SK-N-MC (cell line): ENCODE measurements at places on chromosomes 13 and 19.
A peak's percentile ranks its signal among the peaks of the same experiment; 100 is the strongest.

- DNase-seq: no peak
Measured at GRCh38 chr19:28417361-28417760, 795.6 kb downstream of the UQCRFS1 start.

- DNase-seq: no peak
Measured at GRCh38 chr13:20127562-20128458, 33.0 kb downstream of the GJA3 start.

- DNase-seq: no peak
Measured at GRCh38 chr13:76314495-76314894, 571.7 kb downstream of the KCTD12 start.

DNA sequence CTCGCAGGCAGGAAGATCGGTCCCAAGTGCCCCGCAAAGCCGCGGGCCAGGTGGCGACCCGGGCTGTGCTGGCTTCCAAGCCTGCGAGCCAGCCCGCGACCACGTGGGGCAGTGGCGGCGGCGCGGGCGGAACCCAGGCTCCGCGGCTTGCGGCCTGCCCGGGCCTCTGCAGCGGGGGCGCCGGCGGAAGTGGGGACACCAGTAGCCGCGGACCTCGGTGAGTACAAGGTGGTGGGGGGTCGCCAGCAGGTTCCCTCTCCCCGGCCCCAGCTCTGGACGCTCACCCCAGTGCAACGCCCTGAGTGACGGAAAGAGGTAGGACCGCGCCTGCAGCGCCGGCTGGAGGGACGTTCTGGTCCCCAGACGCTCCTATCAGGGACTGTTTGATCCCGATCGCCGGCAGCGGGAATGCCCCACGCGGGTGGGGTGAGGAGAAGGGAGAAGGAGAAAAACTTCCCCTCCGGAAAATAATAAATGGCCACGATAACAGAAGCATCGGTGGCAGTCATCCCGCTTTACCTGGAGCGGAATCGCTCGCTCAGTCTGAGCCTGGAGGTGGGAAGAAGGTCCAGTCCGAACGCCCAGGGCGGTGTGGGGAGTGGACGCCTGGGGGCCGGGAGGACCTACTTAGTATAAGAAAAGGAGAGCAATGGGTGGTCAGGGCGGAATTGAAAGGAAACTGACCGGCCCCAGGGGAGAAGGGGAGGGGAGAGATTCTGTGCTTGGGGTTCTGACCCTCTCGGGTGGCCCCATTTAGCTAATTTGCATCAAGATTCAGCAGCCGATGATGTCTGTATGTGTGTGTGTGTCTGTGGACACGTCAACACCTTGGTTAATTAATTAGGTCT, at the start of gene GEMIN7:
Gene GEMIN7, plus strand, starts transcription at position 198 of the 848 bp plus-strand sequence. CDS start 10,855 bp downstream, outside the sequence.
- DNase-seq: no peak

DNA sequence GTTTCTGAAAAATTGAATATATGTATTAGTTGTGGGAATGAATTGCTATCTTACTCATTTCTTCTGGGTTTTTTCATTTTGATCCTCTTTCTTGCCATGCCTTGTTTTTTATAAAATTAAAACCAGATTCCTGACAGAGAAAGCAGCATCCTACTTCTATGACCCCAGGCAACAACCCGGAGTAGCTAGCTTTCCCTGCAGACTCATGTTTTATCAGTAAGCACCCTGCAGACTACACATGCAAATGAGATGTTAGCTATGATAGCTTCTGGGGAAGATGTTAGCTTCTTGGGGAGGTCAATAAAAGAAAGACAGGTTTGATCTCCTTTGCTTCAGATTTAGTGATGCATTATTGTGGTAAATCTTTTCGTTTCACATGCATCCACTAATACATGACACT, 1598.6 kb downstream of the SLITRK5 start:
- peak; percentile 88 for DNase-seq

GRCh38 chr13:107347641-107348369, 779.9 kb upstream of the ARGLU1 start:
- DNase-seq: no peak

- no peak for DNase-seq
Measured at GRCh38 chr13:100827489-100828176, 153.0 kb upstream of the TMTC4 start.

- no peak for DNase-seq
Measured at GRCh38 chr19:10113592-10113963, 2.1 kb downstream of the P2RY11 start.

- DNase-seq: no peak
Measured at GRCh38 chr13:84654654-84655275, 772.5 kb upstream of the SLITRK1 start.

- no peak for DNase-seq
Measured at GRCh38 chr19:2524361-2524839, 48.5 kb downstream of the GADD45B start.

DNA sequence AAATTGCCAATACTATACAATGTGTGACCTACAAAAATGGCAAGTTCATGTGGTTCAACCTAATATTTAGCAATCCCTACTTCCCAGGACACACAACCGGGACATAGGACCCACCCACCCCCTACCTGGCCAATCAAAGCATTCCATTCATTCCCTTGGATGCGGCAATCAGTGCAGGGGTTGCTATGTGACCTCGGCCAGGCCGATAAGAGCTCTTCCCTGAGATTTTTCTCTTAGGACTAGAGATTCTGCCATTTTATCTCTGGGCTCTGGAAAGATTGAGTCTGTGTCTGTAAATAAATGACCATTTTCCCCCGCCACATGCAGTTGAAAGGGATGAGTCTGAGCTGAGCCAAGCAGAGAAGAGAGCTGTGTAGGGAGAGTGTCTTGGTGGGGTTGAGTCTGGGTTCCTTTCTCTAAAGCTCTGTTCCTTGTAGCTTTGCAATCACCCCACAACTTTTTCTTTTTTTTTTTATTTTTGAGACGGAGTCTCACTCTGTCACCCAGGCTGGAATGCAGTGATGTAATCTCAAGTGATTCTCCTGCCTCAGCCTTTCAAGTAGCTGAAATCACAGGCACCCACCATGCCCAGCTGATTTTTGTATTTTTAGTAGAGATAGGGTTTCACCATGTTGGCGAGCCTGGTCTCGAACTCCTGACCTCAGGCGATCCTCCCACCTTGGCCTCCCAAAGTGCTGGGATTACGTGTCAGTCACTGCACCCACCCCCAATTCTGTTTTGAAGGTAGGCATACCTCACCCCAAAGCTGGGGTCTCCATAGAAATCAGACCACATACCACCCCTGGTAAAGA, 7.4 kb downstream of the IFNL1 start:
- no peak for DNase-seq

DNA sequence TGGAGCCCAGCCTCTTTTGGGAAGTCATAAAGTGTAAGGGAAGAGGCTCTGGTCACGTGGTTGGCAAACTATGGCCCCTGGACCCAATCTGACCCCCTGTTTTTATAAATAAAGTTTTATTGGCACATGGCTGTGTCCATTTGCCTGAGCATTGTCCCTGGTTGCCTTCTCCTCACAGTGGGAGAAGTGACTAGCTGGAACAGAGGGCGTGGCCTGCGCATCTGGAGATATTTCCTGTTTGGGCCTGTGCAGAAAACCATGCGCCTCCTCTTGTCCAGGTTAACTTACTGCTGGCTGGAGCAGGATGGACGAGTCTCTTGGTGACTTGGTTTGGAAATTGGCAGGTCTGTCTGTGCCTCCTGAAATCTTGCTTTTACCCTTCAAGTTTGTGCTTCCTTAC, 48.3 kb downstream of the KDM4B start:
- DNase-seq: no peak

DNA sequence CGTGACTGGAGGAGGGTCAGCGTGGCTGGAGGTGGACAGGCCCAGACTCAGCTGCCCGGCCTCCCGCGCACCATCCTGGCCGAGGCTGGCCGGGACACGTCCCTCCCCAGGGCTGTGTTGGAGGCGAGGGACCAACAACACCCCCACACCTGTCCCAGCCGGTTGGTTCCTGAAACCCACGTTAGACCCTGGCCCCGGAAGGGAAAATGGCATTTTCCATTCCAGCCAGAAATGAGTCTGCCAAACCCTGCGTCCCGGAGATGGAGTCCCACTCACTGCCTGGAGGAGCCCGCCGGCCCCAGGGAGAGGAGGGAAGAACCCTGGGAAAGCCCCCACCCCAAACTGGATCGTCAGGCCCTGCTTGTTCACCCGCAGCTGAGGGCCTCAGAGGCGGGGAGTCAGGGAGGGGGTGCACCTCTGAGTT, 4.8 kb upstream of the WDR18 start:
- DNase-seq: no peak

DNA sequence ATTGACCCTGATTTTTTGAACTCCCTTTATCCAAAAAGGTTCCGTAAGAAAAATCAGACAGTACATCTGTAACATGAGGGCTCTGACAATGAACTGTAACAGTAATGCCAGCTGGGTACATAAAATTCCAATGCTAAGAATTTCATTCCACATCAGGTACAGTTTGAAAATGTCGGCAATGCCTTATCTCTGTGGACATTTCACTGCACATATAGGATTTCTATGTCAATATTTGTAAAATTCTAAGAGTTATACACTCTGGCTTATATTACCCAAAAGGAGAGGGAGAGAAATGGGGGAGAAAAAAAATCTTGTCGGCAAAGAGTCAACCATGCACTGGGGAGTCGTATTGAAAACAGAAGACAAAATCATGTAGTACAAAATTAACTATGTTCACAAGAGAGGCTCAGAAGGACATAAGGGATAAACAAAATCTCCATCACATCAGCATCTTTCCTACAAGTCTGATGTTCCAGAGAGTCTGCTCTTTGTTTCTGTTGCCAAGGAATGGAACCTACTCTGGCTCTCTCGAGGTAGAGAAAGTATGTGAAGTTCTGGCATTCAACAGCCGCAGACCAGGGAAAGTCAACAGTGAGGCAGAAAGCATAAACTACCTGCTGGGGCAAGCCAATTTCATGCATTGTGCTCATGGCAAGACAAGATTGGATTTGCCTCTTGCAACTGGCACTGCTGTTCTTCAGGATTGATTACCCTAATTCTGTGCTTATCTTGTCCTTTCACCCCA, 72.4 kb downstream of the STARD13 start:
- DNase-seq: no peak

DNA sequence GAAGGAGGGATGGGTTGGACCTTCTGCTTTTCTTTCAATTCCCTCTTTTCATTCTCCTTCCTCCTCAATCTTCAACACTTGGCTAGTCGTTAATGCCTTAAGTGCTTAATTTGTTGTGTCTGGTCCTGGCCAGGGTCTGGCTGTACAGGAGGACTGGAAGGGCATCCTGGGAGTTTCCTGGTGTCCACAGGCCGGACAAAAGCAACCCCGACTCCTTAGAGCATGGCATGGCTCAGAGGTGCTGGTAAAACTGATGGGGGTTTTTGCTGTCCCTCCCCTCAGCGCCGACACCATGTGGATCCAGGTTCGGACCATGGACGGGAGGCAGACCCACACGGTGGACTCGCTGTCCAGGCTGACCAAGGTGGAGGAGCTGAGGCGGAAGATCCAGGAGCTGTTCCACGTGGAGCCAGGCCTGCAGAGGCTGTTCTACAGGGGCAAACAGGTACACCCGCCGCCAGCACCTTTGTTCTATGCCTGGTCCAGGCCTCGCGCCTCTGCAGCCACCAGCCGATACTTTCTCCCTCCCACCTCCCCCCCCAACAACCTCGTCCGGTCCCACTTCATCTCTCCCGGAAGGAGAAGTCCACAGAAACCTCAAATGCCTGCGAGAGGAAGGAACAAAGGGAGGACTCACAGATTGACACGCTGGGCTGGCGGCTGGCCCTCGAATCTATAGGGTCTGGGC, 1.4 kb downstream of the UHRF1 start:
- no peak for DNase-seq

DNA sequence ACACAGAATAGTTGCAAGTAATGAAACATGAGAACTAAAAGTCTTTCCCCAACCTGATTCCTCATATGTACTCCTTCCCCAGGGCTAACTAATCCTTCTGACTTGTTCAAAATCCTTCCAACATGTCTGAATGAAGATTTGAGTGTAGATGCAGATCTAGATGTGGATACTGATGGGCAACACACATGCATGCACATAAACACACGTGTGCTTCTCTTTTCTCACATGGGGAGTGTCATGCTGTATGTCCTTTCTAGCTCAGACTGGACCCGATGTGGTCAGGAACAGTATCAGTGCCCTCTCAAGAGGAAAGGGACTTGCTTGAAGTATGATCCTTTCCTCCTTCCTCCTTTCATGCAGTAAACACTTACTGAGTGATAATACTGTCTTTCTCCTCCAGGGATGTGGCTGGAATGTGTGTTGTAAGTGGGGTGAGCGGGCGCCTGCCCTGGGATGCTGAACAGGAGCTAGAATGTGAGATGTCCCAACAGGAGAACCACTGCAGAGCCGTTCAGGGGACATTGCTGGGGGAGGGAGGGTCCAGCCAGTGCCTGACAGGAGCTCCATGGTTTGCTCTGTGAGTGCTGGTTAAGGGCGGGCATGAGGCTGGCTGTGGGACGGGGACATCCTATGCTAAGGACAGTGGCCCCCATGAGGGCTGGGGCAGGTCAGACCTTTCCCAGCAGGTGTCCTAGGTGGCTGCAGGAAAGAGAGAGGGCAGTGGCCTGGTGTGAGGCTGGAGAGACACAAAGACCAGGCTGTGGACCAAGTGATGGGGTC, 146.9 kb downstream of the TEX29 start:
- DNase-seq: no peak

GRCh38 chr19:56683116-56683515, 11.6 kb upstream of the ZNF835 start:
- no peak for DNase-seq

DNA sequence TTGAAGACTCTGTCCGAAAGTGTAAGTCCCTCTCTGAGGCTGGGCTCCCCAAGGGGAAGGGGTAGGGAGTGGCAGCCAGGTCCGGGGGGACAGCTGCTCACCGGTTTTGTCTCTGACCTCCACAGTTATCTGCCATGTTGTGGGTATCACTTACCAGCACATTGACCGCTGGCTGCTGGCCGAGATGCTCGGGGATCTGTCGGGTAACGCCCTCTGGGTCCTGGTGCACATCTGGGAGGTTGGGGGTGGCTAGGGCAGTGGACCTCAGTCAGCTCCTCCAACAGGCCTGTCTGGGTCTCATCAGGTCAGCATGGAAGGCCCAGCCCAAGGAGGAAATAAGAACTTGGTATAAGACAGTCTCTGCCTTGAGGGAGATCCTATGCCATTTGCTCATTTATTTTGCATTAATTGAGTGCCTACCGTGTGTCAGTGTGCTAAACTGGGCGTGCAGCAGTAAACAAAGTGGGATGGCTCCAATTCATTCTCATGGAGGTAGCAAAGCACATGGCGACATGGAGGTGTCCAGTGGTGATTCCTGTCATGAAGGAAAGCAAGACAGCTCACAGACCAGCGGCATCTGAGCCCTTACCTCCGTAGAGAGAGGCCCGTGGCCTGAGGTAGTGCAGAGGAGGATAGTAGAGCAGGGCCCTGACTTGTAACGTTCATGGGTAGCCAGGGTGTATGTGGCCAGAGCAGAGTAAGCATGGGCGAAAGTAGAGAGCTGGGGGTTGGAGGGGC, 13.7 kb downstream of the EIF3K start:
- no peak for DNase-seq
